ENCODE measurements at places on chromosomes 1 and 21.

- DNase-seq: no peak
Observed at GRCh38 chr1:242522996-242523718, 1.3 kb downstream of the PLD5 start.

DNA sequence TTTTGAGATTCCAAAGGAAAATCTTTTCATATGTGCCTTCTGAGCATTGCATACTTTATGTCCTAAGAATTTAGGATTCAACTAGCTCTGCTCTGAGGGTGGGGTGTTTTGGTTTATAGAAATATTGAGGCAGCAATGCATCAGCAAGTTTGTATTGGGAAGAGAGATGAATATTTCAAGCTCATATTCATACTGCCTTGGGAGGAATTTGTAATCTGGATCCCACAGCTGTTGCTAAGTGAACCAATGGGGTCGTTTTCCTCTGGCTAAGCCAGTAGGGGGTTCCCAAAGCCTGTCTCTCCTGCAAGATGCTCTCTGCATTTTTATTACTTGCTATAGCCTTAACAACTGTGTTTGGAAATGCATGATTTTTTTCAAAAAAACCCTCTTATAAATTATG lies 130.6 kb downstream of the SNX7 start:
- no peak for DNase-seq

DNA sequence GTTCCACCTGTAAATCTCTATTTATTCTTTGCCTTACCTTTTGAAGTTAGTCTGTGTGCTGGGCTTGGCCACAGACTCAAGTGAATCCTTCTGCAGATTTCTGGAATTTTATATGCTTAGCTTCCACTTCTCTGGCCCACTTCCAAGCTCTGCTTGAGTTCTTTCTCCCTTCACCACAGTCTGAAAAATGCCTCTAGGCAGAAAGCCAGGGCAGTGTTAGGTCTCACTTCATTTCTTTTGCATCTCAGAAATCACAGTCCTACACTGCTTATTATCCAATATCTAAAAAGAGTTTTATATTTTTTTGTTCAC lies 48.9 kb downstream of the INKA2 start:
- no peak for DNase-seq

- DNase-seq: no peak
Observed at GRCh38 chr1:1119272-1119890, 3.5 kb upstream of the C1orf159 start.

DNA sequence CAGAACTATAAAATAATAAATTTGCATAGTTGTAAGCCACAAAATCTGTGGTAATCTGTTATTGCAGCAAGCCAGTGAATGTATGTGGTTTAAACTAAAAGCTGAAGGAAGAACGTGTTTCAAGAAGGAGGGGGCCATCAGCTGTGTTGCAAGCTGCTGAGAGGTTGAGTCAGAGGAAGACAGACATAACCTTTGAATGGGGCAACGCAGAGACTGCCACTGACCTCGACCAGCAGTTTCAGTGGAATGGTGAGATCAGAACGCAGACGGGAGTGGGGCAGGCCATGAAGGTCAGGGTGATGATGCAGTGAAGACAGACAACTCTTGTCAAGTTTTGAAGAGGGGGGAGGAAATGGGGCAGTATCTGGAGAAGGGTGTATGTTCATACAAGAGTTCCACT lies 23.2 kb upstream of the QSOX1 start:
- DNase-seq: no peak

GRCh38 chr21:36127250-36127904 lies 7.5 kb upstream of the CBR3 start:
- DNase-seq: no peak

DNA sequence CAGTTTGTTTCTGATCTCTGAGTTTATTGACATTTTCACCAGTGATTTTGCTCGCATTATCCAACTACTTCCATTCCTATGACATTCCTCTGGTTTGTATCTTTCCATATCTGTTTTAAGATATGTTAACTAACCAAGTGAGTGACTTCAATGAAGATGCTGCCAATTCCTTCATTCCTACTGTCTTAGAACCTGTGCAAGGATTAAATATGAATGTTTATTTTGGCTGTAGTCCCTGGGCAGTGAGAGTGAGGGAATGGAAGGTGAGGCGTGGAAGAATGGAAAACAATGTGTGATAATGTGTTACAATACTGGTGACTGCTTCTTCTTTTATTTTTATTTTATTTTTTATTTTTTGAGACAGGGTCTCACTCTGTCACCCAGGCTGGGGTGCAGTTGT lies 183.0 kb downstream of the SDCCAG8 start:
- no peak for DNase-seq

GRCh38 chr1:40825996-40826395 lies 36.2 kb downstream of the CITED4 start:
- DNase-seq: no peak

GRCh38 chr1:6245086-6245868 lies 1.3 kb downstream of the HES3 start:
- DNase-seq: peak; percentile 71

DNA sequence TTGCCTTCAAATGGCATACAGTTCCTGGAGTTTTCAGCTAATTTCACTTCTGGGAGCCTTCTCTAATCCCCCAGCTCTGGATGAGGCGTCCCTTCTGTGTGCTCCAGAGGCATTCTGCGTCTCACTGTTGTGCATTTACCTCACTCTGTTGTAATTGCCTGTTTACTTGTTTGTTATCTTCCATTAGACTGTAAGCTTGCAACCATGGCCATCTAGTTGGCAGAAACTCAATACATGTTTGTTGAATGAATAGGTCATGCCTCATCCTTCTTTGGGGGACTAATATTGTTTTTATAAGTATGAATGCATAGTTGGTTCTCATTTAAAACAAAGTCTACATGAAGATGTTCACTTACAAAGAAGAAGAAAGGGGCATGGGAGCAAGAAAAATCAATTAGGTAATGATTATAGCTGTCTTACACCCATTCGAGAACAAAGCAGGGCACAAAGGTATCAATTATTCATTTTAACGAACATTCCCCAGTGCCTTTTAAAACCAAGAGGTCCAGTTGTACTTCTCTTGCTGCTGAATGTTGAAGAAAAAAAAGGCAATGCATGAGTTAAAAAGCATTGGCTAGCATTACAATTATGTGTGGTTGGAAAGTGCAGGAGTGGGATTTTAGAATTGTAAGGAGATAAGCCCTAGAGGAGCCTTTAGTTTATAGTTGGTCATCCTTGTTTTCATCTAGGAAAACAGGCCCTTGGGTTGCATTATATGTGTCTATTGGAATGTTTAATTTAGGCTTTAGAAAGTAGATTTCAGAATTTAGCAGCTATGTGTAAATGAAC lies 6.0 kb downstream of the RGL1 start:
- no peak for DNase-seq

GRCh38 chr1:33379631-33380354 lies 51.1 kb downstream of the PHC2 start:
- DNase-seq: no peak

GRCh38 chr1:228178737-228179684 lies 13.4 kb downstream of the IBA57 start:
- no peak for DNase-seq

DNA sequence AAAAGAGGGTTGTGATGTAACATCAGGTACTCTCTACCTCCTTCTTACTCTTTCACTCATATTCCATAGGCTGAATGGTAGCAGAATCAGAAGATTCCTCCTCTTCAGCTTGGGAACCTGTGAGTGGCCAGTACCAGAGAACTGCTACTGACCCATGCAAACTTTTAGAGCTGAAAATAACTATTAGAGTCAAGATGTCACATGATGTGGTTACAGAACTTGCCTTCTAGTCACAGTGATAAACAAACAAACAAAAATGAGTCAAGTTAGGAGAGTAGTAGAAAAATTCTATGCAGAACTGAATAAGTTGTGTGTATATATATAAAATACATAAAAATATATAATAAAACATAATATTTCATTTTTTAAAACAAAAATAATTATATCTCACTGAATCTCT lies 47.6 kb upstream of the RGS1 start:
- no peak for DNase-seq

DNA sequence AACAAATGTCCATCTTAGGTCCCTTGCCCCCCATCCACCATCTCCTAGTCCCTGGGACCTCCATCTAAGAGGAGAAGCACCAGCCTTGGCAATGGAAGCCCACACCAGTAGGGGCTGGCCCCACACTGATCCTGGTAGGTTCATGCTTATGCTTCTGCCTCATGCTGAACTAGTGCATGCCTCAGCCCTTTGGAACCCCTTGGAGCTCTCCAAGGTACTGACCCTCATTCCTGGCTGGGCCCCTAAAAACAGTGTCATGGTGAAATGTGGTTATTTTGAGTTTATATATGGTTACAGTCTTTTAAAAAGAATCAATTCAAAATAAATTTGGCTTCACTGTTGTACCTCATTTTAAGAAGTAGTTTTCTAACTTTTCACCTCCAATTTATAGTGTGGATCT lies 108.3 kb downstream of the HIVEP3 start:
- DNase-seq: no peak

GRCh38 chr1:116586741-116587143 lies 15.9 kb upstream of the CD58 start:
- DNase-seq: no peak

DNA sequence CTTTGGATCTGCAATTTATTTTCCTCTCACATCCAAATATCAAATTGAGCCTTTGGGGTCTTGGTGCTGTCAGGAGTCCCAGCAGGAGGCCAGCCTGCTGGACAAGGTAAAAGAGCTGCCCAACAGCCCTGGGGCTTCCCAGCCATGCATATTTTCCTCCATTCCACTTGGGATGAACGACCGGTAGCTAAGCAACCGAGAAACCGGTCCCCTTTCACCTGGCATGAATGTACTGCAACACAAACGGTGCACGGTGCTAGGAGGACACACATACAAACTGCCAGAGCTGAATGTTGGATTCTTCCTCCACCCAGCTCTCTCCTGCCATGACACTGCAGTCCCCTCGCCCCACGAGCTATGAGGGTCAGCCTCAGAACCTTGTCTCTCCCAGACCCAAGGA lies 42.7 kb downstream of the BCAR3 start:
- DNase-seq: no peak

DNA sequence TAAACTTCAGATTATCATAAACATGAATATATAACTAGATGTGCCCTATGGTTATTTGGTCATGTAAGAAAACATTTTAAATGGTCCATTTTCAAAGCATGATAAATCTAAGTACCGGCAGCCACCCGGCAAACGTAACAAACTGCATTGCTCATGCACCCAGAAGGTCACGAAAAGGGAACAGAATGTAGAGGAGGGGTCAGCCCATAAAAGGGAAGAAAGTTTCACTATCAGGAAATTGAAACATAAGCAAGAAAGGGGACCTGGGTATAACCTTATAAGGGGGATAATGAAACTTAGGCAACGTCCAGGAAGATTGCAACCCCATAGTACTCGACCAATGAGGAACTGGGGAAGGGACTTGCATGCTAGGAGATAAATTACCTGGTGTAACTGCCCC lies 421.2 kb upstream of the ZRANB2 start:
- DNase-seq: no peak

GRCh38 chr1:174894117-174894762 lies 105.5 kb upstream of the CACYBP start:
- no peak for DNase-seq

DNA sequence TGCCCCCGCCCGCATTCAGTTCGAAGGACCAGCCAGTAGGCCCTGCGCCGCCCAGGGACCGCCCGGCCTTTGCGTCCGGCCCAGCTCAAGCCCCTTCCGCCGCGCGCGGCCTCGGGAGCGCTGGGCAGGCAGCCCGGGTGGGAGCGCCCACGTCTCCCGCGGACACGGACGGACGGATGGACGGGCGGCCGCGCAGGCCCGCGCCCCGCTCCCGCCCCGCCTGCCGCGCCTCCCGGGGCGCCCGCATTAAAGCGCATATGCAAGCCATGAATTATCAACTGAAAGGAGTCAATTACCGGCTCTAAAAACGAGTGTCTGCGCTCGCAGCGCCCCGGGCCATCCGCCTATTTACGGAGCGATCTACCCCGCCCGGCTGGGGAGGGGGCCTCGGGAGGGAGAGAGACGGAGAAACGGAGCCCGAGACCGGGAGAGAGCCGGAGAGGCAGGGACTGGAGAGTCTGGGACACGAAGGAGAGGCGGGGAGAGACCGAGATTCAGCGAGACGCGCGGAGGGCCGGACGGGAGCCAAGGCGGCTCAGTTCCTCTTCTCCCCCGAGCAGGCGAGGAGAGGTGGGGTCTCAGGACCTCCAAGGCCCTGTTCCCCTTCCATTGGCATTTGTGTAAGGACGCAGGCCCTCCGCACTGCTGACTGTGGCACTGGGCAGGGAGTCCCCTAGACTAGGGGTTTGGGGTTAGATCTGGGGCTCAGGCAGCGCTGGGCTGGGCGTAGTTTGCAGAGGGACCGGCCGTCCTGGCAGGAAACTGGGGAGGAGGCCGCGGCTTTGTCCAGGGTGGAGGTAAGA lies 41.3 kb upstream of the DMBX1 start:
- DNase-seq: no peak

DNA sequence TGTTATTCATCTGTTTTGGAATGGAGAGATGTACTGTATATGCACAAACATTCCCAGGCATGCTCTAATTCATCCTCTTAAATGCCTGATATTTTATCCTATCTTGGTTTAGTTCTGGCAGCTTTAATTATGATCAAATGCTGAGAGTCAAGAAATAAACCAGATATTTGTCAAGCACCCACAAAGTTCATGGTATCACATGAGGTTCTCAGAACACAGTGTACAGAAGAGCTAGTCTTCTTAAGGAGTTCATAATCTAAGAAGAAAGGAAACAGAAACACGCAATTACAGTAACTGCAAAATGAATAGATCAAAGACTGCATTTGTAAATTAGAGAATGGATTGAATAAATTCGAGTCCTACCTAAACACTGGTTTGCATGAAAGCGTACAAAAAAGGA lies 58.3 kb upstream of the KCNH1 start:
- DNase-seq: no peak

DNA sequence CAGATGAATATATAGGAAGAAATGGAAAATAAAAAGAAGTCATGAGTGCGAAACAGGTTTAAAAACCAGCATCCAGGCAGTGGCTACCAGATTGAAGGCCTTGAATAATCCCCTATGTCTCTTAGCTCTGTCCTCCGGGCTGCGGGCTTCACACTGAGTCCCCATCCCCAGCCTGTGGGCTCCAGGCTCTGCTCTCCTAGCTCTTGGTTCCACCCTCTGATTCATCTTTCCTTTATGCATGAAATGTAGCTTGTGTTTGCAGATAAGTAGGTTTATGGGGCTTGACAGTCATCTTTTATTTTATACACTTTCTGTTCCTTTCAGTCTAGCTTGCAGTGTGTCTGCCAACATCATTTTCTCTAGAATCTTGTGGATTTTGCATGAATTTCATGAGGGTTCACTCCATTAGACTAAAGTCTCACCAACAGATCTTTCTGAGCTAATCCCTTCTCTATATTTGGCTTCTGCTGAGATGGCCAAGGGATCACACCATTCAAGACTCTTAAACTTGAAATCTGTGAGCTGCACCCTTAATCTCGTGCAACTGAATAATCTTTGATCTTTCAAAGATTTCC lies 174.5 kb downstream of the PLPPR4 start:
- no peak for DNase-seq

DNA sequence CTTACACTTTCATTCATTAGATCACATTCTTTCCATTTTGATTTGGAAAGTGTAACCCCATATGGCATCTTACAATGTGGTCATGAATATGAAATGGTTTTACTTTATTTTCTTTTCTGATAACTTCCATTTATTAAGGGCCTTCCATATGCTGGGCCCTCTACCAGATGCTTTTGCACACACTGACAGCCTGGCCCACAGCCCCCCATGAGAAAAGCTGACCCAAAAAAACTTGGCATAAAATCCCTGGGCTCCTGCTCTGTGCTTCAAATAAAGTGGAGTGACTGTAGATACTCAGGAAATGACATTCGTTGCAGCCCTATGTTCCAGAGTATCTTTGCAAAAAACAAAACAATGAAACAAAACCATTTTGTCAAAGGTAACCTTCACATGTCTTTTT lies 48.8 kb downstream of the PRDX6 start:
- no peak for DNase-seq

GRCh38 chr1:109721971-109722370 lies 9.9 kb downstream of the GSTM5 start:
- no peak for DNase-seq
